Epithelial cell of prostate (primary cell): ENCODE measurements at places on chromosomes 7 and 10.

GRCh38 chr10:117339979-117340378 is 35.3 kb downstream of the PDZD8 start:
- no peak for DNase-seq

DNA sequence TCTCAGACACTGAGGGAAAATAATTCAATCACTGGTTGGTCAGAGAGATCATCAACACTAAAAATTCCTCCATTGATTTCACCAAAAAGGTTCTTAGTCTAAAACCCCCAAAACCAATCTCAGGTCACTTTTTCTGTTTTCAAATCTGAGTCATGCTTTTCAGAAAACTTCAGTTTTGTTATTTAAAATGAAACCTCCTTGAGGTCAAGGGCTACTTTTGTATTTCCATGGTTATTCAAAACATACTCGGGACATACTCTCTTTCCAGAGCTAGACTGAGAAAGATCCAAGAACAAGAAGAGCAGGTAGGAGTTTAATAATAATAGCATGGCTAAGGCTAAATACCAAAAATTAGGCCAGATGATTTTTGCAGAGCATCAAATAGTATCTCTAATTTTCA is 152.8 kb downstream of the SDHAF3 start:
- no peak for DNase-seq

GRCh38 chr10:102384606-102385429 is 10.7 kb upstream of the NFKB2 start:
- no peak for DNase-seq

DNA sequence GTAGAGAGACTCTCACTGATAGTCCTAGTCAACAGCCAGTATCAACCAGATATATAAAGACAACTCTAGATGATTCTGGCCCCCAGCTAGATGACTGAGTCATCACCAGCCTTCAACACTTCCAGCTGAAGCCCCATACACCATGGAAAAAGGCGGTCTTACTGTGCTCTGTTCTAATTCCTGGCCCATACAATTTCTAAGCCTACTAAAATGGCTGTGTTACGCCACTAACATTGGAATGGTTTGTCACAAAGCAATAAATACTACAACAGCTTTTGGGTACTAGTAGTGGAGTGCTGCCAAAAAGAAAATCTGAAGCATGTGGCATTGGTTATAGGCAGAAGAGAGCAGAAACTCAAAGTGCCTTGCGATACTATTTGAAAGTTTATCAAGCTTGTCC is 13.0 kb upstream of the TES start:
- DNase-seq, result no peak

DNA sequence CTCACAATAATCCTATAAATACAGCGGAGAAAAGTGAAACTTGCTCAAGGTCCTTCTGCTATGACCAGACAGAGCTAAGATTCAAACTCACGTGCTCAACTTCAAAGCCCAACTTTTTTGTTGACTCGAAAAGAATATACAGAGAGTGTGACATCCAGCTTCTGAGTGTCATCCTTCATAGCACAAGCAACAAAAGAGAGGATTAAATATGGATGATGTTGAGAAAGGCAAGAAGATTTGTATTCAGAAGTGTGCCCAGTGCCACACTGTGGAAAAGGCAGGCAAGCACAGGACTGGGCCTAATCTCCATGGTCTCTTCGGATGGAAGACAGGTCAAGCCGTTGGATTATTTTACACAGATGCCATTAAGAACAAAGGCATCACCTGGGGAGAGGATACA is 2.1 kb upstream of the FAM3C start:
- DNase-seq, result no peak
